Hematopoietic multipotent progenitor cell treated with erythropoietin and hydrocortisone succinate and interleukin-3 and kit ligand, for 4 days (in vitro differentiated cells): ENCODE measurements at places on chromosomes 2 and 18.

DNA sequence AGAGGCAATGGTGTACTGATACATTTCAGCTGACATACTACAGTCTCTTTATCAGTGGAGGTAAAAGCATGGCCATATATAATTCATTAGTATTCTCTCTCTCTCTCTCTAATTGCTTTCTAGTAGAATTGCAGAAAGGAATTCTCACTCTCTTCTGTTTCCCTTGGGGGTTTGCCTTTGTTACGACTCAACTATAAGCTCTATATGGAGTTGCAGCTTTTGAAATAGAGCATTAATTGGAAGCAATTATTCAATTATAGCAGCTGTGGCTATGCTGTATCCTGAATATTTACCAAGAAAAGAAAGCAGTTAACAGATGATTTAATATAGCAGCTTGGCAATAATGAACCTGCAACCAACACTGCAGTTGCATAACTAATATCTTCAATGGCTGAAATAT is 132.7 kb upstream of the STON1 start:
- DNase-seq = no peak

DNA sequence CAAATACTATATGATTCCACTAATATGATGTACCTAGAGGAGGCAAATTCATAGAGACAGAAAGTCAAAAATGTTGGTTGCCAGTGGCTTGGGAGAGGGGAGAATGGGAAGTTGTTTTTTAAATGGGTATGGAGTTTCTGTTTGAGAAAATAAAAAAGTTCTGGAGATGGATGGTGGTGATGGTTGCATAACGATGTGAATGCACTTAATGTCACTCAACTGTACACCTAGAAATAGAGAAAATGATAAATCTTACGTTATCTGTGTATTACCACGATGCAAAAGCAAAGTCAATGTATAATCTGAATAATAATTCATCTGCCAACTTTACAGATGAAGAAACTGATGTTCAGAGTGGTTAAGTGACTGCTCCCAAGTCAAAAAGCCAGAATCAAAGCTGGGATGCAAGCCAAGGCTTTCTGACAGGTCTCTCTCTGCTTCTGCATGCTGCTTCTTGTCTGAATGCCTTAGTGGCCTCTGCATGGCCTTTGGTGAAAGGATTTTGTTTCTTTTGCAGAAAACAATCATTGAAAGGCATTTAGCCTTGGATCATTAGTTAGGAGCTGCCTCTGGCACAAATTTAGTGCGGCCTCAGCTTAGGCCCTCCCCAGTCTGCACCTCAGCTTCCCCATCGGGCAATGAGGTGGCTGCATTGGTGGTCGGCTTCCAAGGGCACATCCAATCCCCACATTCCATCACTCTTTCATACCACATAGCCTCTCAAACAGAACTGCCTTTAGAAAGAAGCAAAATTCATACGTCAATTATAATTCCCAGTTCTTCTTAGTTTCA is 46.5 kb upstream of the MYCN start:
- DNase-seq = no peak

DNA sequence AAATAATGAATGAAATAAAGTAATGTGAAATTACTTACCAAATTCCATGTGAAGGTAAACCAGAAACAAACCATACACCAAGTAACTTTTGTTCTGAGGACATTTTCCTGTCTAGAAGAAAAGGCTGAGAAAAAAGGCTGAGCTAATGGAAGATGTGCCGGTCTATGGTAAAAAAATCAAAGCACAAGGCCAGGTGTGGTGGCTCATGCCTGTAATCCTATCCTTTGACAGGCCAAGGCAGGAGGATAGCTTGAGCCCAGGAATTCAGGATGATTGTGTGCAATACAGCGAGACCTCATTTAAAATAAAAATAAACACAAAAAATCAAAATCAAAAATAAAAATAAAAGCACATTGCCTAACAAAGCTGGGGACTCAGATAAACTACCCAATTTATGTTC is 6.7 kb downstream of the ORC4 start:
- no peak for DNase-seq

- no peak for DNase-seq
Observed at GRCh38 chr18:48405978-48406377, 3.2 kb downstream of the ZBTB7C start.

- no peak for DNase-seq
Observed at GRCh38 chr18:45040879-45041278, 360.2 kb downstream of the SETBP1 start.

DNA sequence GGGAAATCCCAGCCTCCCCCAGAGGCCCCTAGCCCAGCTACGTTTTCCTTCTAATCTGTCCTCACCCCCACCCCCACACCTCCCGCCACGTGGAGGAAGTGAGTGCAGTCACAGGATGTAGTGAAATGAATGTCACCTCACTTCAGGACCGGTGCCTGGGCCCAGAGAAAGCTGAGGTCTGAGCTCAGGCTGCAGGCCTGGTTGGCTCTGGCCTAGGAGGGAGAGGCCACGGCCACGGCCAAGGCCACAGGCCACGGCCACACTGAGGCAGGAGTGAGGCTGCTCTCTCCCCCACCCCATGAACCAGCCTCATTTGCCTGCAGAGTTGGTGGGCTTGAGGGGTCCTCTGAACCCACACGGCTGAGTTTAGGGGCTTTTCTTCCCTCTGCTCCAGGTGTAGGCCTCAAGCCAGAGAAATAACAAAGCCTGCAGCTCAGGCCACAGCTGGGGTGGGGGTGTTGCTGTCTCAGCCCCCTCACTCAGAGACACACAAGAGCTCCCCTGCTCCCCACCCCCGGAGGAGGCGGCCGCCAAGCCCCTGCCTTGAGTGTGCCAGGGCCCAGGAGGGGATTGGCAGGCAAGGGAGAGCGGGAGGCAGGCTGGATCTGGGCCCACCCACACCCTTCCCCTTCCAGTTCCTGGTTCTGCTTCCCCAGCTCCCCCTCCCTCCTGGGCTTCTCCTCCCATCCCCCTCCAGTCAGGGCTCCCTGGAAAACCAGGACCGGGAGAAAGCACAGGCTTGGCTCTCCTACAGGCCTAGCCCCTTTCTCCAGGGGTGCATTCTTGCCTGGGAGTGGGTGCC is 27.0 kb downstream of the DNMT3A start:
- peak; percentile 42 for DNase-seq

- DNase-seq = no peak
Observed at GRCh38 chr2:156672556-156673332, 236.6 kb downstream of the GPD2 start.

GRCh38 chr2:173231042-173231441 is 123.6 kb upstream of the CDCA7 start:
- no peak for DNase-seq

DNA sequence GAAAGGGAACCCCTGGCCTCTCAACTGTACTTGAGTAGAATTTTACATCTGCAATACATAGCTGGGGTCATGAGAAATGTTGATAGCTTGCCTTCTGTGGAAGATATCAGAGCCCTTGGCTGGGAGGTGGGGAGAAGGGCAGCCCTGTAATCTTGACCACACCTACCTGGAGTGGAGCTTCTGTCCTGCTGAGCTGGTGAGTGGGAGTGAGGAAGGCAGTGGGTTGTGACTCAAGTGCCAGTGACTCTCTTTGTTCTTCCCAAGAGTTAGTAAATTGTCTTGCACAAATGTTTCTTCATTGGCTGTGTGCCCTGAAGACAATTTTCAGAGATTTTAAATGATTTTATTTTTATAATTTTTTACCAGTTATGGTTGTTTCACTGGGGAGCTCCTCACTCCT is 277.3 kb downstream of the MBD5 start:
- peak; percentile 27 for DNase-seq

- DNase-seq = no peak
Observed at GRCh38 chr2:214203744-214204289, 207.0 kb upstream of the VWC2L start.

DNA sequence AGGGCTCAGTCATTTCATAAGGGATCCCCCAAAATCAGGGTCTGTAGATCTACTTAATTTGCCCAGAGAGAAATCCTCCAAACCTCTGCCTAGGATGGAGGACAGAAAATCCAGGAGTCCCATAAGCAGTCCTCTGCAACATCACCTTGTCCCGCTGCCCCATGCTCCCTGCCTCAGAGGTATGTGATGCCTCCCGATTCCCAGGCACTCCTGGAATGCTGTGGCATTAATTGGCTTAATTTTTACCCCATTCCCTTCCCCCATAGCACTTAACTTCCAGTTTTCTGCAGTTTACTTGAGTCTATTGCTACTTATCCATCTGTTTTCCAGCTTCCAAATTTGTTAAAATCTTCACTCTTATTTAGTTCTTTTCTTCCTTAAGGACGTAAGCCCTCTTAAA is 91.6 kb upstream of the TSPYL6 start:
- no peak for DNase-seq

DNA sequence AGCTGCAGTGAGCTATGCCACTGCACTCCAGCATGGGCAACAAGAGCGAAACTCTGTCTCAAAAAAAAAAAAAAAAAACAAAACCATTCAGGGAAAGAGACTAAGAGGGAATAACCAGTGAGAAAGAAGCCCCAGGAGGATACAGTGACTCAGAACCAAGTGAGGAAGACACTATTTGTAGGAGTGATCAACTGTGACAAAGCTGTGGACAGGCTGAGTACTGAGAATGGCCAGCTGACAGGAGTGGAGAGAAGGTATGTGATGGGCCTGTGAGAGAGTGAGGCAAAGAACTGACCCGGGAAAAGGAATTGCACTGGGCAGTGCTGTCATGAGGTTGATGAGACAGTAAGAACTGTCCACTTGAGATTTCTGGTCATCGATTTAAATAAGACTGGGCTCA is 6.7 kb upstream of the LCT start:
- DNase-seq = no peak

GRCh38 chr2:64212346-64212745 is 68.1 kb upstream of the PELI1 start:
- DNase-seq = peak; percentile 93

- DNase-seq = no peak
Observed at GRCh38 chr2:6072768-6073167, 380.6 kb downstream of the SOX11 start.

- DNase-seq = peak; percentile 27
Observed at GRCh38 chr18:43661570-43661969, 384.3 kb upstream of the SYT4 start.
